ENCODE measurements at places on chromosomes 12 and 14.

DNA sequence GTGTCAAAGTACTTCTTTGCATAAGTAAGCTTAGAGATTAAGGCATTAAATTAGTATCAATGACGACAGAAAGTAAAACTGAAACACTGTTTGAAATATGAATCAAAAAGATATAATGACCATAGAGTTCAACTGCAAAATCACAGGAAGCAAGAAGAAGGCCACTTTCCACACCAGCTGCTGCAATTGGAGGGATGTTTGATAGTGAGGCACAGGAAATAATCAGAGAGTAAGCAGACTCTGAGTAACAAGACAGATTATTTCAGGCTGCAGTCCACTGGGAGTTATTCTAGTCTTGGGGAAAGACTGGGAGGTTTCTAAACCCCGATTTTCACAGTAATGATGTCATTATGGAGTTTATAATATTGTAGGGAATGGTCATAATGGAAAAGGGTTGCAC, 12.9 kb downstream of the MDGA2 start:
- DNase-seq = no peak

- no peak for DNase-seq
These were observed 34.8 kb downstream of the ASCL1 start for GRCh38 chr12:102992297-102992696.

DNA sequence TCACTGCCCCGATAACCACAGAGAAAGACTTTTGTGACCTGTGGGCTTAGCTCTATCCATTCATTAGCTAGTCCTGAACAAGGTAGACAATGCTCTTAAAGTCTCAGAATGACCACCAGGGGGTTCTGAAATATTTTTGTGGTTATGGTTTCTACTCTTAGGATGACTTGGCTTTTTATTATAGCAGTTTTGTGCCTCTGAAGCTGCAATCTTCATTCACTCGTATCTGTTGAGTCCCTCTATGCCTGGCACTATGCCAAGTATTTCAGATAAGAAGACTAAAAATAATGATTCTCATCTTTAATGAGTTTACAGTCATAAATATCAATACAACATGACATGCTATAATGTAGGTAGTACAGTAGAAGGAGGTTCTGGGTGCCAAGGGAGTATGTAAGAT, 130.8 kb upstream of the TRHDE start:
- DNase-seq = peak; percentile 9

GRCh38 chr12:5915511-5915910, 29.5 kb downstream of the ANO2 start:
- DNase-seq = no peak

DNA sequence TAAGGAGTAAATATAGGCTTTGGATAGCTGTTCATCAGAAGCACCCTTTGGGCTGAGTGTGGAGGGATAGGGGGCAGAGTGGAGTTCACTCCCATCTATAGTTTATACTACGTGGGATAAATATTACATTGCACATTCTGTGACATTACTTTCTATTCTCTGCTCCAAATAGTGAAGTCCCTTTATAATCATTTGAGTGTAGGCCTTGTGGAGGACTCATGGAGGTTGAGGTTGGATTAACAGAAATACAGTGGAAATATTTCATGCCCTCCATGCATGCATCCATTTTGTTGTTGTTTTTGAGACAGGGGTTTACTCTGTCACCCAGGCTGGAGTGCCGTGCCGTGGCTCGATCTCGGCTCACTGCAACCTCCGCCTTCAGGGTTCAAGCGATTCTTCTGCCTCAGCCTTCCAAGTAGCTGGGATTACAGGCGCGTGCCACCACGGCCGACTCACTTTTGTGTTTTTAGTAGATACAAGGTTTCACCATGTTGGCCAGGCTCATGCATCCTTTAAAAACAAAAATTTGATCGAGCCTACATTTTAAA, 1.4 kb downstream of the CHPT1 start:
- DNase-seq = no peak

GRCh38 chr12:97524812-97525211, 62.2 kb downstream of the RMST start:
- no peak for DNase-seq

GRCh38 chr12:103441437-103442181, 54.2 kb downstream of the C12orf42 start:
- DNase-seq = no peak
